Gastroesophageal sphincter (tissue), 4 donors: ENCODE measurements at places on chromosomes 1 and 21.

- H3K36me3 ChIP-seq = no peaks in the 10 kb centered on the region
- ATAC-seq = no peak
- H3K4me1 ChIP-seq = no peaks in the 10 kb centered on the region
- H3K27me3 ChIP-seq = no peaks in the 10 kb centered on the region
- H3K4me3 ChIP-seq = no peak overlapping the region
These were observed 59.8 kb upstream of the KIF26B start for GRCh38 chr1:245094954-245095353.

- no peaks in the 10 kb centered on the region for H3K4me1 ChIP-seq
- no peak overlapping the region for H3K27ac ChIP-seq
- peaks cover 19% of the 10 kb centered on the region for H3K36me3 ChIP-seq
- H3K27me3 ChIP-seq = no peaks in the 10 kb centered on the region
- H3K4me3 ChIP-seq = no peak overlapping the region
These were observed 122.2 kb downstream of the POU2F1 start for GRCh38 chr1:167342846-167343245.

- ATAC-seq = no peak
- H3K36me3 ChIP-seq = no peaks in the 10 kb centered on the region
- H3K4me3 ChIP-seq = no peak overlapping the region
- H3K27ac ChIP-seq = no peak overlapping the region
- peaks cover 11% of the 10 kb centered on the region for H3K27me3 ChIP-seq
- H3K4me1 ChIP-seq = peaks cover 22% of the 10 kb centered on the region
These were observed 42.0 kb downstream of the ELK4 start for GRCh38 chr1:205589618-205590456.

GRCh38 chr1:194225821-194226220 is 1039.4 kb upstream of the B3GALT2 start:
- no peak overlapping the region for H3K27ac ChIP-seq
- H3K36me3 ChIP-seq = no peaks in the 10 kb centered on the region
- H3K4me1 ChIP-seq = no peaks in the 10 kb centered on the region
- H3K4me3 ChIP-seq = no peak overlapping the region

DNA sequence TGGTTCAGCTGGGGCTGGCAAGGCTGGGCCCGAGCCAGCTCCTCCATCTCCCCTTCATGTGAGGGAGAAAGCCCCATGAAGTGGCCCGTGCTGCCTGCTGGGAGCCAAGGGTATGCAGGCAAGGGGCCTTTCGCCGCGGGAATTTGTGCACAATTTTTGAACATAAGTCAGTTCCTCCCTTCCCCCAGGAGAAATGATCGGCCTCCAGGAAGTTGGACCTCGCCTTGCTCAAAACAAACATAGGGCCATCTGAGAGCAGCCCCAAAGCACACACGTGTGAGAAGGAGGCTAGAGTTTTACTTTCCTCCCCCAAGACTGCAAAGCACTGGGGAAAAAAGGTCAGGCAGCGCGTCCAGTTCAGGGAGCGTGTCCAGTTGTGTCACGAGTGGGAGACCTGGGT is 64.7 kb downstream of the PRDM16 start:
- no peak for ATAC-seq
- H3K4me3 ChIP-seq = no peak overlapping the region
- no peaks in the 10 kb centered on the region for H3K36me3 ChIP-seq

DNA sequence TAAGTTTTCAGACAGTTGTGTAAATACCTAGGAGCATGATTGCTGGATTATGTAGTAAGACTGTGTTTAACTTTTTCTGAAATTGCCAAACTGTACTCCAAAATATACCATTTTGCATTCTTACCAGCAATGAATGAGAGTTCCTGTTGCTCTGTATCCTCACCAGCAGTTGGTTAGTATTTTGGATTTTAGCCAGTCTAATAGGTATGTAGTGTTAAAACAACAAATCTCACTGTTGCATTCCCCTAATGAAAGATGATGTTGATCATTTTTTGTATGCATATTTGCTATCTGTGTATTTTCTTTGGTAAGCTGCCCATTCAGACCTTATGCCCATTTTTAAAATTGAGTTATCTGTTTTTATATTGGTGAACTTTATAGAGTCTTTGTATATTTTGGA is 89.9 kb downstream of the RASAL2 start:
- no peak for ATAC-seq
- no peaks in the 10 kb centered on the region for H3K36me3 ChIP-seq
- H3K4me3 ChIP-seq = no peak overlapping the region
- H3K27ac ChIP-seq = no peak overlapping the region
- H3K4me1 ChIP-seq = no peaks in the 10 kb centered on the region
- no peaks in the 10 kb centered on the region for H3K27me3 ChIP-seq

GRCh38 chr1:151720974-151721787 is at the start of gene RIIAD1:
TSS of gene RIIAD1 (plus strand) at chr1:151721522. CDS start at chr1:151721537, 15 bp downstream.
- ATAC-seq = peak; percentile 83
- peaks cover 13% of the 10 kb centered on the region for H3K27me3 ChIP-seq
- H3K4me1 ChIP-seq = peaks cover 60% of the 10 kb centered on the region
- no peaks in the 10 kb centered on the region for H3K36me3 ChIP-seq

DNA sequence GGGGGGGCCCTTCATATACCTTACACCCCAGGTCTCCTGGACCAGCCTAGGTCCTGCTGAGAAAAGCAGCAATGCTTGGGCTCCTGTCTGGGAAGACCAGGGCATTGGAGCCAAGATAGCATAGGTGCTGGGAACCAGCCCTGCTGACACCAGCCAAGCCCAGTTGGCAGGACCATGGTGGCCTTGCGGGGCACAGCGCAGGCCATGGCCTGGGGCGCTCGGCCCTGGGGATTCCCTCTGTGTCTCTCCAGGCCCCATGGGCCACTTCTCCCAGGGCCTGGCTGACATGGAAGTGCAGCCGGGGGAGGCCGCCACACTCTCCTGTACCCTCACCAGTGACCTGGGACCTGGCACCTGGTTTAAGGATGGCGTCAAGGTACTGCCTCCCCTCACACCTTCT is 23.3 kb downstream of the IGFN1 start:
- ATAC-seq = no peak
- H3K36me3 ChIP-seq = no peaks in the 10 kb centered on the region
- H3K4me3 ChIP-seq = no peak overlapping the region
- H3K27ac ChIP-seq = no peak overlapping the region
- H3K4me1 ChIP-seq = no peaks in the 10 kb centered on the region

- no peaks in the 10 kb centered on the region for H3K36me3 ChIP-seq
- H3K4me1 ChIP-seq = no peaks in the 10 kb centered on the region
- no peak overlapping the region for H3K4me3 ChIP-seq
- H3K27me3 ChIP-seq = peaks cover 57% of the 10 kb centered on the region
- no peak overlapping the region for H3K27ac ChIP-seq
- ATAC-seq = no peak
These were observed 180.0 kb upstream of the HMGB4 start for GRCh38 chr1:33683913-33684312.
